ENCODE measurements at places on chromosomes 5 and 9.
A peak's percentile ranks its signal among the peaks of the same experiment; 100 is the strongest.

DNA sequence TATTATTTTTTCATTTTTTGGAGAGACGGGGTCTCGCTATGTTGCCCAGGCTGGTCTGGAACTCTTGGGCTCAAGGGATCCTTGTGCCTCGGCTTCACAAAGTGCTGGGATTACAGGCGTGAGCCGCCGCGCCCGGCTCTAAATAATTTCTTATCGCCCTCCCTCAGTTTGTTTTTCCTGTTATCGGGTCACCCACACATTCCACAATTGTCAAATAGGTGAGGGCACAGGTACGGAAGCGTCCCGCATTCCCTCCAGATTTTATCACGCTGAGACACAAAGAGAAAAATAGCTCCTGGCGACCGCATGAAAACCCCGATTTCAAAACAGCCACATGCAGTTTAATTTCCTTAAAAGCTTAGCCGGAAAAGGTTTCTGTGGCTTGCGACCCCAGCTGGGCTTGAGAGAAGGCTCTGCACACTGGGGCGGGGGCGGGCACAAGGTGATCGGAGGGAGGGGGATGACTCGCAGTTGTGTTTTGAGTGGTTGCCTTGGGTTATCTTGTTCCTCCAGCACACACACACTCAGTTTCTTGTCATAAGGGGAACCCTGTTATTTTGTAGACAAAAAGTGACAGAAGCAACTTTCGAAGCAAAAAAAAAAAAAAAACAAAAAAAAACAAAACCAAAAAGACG, 717 bp upstream of the IQGAP2 start:
- peak; percentile 88 for DNase-seq

- no peak for DNase-seq
Observed at GRCh38 chr5:75306746-75307145, 30.3 kb upstream of the HMGCR start.

- no peak for DNase-seq
Observed at GRCh38 chr5:6700074-6700684, 13.1 kb upstream of the TENT4A start.

- no peak for DNase-seq
Observed at GRCh38 chr9:109286571-109286977, 34.3 kb downstream of the EPB41L4B start.

DNA sequence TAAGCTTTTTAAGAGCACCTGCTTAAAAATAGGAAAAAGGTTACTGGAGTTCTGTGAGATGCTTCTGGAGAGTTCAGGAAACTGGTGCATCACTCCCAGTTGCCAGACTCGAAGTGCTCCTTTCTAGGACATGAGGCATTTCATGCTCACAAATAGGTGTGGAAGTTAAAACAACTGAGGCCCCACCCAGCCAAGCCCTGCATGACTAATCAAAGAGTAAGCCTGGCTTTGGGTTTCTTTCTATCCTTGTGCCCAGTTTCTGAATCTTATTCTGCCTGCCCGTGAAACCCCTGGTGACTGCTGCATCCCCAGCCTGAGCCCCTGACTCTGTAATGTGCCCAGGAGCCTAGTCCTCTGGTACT, 7.7 kb downstream of the SPINK9 start:
- no peak for DNase-seq

DNA sequence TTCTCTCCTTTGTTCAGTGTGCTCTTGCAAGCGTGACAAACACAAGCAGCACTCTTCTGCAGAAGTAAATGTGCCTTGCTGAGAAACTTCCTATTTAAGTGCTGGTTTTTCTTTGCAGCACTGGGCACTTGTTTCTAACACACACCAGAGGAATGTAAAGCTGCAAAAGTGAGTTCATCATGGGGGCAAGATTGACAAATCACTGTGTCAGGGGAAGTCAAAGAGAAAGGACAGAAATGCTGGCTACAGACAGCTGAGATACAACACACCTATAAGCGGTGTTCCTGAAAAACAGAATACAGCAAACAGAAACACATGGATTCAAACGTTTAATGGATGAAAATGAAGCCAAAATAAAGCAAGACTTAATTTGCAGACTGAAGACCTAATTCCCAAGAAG, 19.6 kb downstream of the ROR2 start:
- DNase-seq = no peak

GRCh38 chr5:39485079-39485478, 60.3 kb upstream of the DAB2 start:
- no peak for DNase-seq

DNA sequence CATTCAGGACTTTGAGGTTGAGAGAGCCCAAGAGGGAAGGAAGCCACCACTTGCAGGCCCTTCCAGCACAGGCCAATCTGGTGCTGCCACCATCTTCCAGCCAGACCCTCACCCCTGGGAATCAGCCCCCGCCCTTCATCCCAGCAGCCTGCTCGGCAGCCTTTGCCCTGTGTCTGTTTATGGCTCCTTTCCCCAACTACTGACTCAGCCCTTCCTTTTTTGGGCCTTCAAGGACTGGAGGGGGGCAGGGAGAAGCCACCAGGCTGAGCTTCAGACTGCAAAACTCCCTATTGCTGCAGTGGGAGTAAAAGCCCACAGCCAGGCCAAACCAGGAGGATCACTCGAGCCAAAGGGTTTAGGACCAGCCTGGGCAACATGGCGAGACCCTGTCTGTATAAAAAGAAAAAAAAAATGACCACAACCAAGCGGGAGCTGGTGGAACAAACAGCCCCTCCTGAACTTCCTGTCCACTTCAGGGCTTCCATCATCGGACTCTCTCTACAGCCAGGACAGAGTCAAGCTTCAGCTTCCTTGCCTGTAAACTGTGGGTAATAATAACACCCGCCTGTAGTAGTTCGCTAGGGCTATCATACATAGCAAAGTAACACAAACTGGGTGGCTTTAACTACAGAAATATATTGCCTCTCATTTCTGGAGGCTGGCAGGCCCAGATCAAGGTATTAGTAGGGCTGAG, 85.9 kb upstream of the IL17B start:
- no peak for DNase-seq

- DNase-seq = no peak
Observed at GRCh38 chr5:96093340-96093739, 131.7 kb upstream of the ELL2 start.

DNA sequence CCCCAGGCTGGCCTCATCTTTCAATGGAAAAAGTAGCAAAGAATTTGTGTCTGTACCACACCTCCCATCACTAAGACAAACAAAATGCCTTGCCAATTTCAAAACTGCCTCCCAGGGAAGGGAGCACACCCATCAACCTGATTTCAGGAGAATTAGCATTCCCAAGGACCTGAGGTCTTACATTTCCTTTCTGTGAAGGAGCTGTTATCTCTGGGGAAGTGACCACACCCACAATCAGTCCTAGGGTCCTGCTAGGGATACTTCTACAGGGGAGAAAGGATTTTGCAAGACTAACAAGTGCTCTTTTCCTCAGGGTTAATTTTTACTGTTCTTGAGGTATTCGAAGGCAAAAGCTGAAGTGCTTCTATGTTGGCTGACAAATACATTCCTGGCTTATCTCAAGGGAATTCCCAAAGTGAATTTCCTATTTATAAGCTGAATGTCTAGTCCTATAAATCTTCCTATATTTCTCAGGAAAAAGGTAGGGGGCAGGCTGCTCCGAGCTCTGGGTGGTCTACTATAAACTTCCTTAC, 97.4 kb upstream of the ITGA1 start:
- DNase-seq = no peak

GRCh38 chr9:120654272-120654671, 60.0 kb downstream of the MEGF9 start:
- no peak for DNase-seq

Measured in CD4-positive, alpha-beta T cell treated with Interleukin-10 for 1 hour (primary cell).